ENCODE measurements at places on chromosomes 5 and 9.

- no peak overlapping the region for H3K4me3 ChIP-seq
- DNase-seq: no peak
- no peak overlapping the region for H3K27ac ChIP-seq
- H3K27me3 ChIP-seq: no peaks in the 10 kb centered on the region
- no peaks in the 10 kb centered on the region for H3K4me1 ChIP-seq
Observed at GRCh38 chr5:123303802-123304201, 119.4 kb downstream of the CEP120 start.

- H3K4me1 ChIP-seq: no peaks in the 10 kb centered on the region
- H3K36me3 ChIP-seq: no peaks in the 10 kb centered on the region
- H3K27ac ChIP-seq: no peak overlapping the region
- no peak overlapping the region for H3K4me3 ChIP-seq
- no peak for DNase-seq
Observed at GRCh38 chr5:169946743-169947295, 33.5 kb downstream of the INSYN2B start.

DNA sequence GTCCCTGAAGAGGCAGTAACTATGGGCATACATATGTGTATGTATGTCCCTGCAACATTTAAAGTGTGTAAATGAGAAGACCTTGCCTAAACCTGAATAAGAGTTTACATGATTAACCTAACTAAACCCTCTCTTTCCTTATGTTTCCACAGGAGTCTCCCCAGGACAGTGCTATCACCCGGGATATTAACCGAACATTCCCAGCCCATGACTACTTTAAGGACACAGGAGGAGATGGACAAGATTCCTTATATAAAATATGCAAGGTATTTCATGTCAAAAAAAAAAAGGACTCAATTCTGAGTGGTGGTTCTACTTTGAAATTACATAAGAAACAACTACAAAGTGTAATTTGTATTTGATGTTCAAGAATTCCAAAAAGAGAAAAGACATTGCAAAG, 31.7 kb downstream of the GPR21 start:
- peaks cover 9% of the 10 kb centered on the region for H3K36me3 ChIP-seq
- no peaks in the 10 kb centered on the region for H3K27me3 ChIP-seq
- no peak overlapping the region for H3K27ac ChIP-seq
- no peak overlapping the region for H3K4me3 ChIP-seq
- no peak for DNase-seq

GRCh38 chr5:15290953-15291352, 209.0 kb upstream of the FBXL7 start:
- H3K36me3 ChIP-seq: no peaks in the 10 kb centered on the region
- H3K27me3 ChIP-seq: no peaks in the 10 kb centered on the region
- H3K4me3 ChIP-seq: no peak overlapping the region

DNA sequence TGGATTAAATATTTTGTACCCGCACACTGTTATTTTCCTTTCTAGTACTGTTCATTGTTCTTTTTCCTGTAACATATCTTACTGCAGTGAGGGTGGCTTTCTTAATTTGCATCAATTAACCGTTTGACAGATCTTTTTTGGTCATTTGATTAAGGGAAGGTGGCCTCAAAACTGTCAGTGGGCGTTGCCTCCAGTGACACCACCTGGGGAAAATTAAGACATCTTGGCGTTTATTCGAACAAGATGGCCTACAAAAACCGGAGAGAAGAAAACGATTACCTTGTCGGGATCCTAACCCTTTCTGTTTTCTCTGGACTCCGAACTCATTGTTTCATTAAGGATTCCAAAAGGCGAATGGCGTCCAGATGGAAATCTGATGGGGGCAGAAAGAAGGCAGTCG, 2.0 kb downstream of the BASP1 start:
- no peak overlapping the region for H3K27ac ChIP-seq
- no peak overlapping the region for H3K4me3 ChIP-seq
- H3K27me3 ChIP-seq: peaks cover 3% of the 10 kb centered on the region
- H3K4me1 ChIP-seq: peaks cover 7% of the 10 kb centered on the region
- H3K36me3 ChIP-seq: no peaks in the 10 kb centered on the region

DNA sequence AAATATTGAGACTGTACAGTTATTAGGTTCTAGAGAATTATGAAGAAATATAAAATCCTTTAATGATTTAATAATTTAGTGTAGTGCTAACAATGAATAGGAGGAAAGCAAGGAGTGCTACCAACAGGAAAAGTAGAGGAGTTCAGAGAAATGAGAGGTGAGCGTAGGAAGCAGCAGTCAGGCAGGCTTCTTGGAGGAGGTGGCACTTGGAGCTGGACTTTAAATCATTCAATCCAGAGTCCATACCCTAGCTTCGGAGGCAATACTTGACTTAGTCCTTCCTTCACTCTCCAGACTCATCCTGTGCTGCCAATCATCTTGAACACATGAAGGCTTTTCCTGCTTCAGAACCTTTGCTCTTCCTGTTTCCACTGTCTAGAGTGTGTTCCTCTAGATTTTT, 254.3 kb downstream of the GRIA1 start:
- H3K4me1 ChIP-seq: no peaks in the 10 kb centered on the region
- no peak overlapping the region for H3K27ac ChIP-seq
- no peak for DNase-seq
- H3K4me3 ChIP-seq: no peak overlapping the region
